ENCODE measurements at places on chromosomes 1 and 21.

DNA sequence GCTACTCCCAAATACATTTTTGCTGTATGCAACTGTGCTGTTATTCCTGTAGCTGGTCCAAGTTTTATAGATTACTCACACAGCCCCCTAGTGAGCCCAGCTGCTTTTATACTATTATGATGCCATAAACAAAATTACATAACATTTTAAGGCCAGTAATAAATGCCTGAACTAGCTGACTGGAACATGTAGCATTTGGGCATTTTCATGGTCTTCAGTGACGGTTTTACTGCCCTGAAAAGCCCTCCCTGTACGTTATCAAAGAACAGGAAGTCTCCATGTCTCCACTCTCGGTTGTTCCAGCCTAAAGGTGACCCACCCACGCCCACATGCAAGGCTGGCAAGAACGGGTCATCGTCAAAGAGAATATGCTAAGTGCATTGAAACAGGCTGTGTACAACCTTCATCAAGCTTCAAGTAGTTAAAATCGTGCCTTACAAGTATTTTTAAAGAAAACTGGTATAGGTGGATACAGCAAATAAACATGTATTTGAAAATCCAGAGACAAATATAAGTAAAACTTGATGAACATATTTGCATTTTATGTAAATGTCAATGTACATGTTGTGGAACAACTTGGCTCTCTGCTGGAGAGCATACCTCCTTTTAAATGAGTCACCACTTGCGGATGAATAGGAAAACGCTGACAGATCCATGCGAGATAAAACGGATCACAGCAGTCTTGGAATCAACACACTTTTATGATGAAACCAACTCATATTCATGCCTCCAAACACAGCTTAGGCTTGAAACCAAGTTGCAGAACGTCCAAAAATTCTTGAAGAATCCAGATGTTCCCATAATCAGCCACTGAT, 520.5 kb downstream of the SMYD3 start:
- peak; percentile 59 for DNase-seq

DNA sequence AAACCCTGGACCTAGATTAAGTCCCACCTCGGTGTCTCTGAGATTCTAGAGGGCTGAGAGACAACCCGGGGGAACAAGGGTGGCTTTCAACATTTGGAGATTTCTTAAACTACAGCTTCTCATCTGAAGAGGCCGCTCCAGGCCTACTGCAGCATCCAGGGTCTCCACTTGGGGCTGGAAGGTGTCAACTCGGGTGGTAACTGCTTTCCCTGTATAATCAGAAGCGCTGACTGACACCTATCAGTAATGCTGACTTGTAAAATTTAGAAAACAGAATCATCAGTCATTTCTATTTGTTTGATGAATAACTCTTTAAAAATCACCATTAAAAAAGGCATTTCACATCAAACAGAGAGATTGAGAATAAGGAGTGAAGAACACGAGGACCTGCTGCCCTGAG, 226.0 kb downstream of the PBX1 start:
- no peak for DNase-seq

DNA sequence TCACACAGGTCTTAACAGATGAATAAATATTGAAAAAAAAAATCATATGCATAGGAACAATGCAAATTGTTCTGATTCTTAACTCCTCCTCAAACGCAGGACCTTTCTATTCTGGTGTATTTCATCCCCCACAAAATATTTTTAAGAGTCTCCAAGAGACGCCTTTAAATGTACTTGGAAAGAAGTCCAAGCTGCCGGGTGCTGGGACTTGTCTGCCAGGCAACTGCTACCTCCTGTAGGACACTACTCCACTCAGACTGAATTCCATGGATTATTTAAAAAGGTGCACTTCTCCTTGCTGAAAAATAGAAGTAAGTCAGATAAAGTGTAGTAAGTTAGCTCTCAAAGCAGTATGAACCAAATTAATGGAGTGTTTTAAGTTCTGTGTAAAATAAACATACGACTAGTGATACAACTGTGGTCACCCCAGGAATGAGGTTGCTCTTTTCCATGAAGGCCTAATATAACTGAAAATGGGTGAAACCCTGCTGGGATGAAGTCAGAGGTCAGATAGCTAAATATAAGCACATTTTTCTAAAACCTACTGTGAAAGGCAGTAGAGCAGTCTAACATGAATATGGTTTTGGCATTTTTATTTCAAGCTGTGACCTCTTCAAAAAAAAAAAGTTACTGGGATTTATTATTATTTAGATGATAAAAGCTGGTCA, 189.2 kb upstream of the PBX1 start:
- DNase-seq, result no peak

- DNase-seq, result no peak
Observed at GRCh38 chr1:44421446-44421884, 16.4 kb downstream of the RNF220 start.

DNA sequence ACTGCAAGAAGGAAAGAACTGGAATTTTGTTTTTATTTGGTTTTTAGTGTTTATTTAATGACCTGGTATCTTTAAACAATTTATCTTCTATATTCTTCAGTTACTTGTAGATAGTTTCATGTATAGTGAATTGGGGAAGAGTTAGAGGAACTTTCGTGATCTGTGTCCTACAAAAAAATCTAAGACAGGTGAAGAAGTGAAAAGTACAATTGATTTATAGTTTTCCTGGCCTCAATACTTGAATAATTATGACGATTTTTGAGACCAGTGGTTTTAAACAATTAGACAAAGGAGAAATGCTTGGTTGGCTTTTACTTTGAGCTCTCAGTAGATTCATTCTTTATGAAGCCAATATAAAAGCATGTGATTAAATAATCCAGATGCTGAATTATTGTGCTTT, 7.5 kb downstream of the MIER1 start:
- no peak for DNase-seq

GRCh38 chr1:14113841-14114567, 414.0 kb downstream of the PRDM2 start:
- peak; percentile 78 for DNase-seq

GRCh38 chr1:182861994-182862393, 22.8 kb downstream of the DHX9 start:
- no peak for DNase-seq

- no peak for DNase-seq
Observed at GRCh38 chr1:228035844-228036243, 29.0 kb downstream of the WNT3A start.

DNA sequence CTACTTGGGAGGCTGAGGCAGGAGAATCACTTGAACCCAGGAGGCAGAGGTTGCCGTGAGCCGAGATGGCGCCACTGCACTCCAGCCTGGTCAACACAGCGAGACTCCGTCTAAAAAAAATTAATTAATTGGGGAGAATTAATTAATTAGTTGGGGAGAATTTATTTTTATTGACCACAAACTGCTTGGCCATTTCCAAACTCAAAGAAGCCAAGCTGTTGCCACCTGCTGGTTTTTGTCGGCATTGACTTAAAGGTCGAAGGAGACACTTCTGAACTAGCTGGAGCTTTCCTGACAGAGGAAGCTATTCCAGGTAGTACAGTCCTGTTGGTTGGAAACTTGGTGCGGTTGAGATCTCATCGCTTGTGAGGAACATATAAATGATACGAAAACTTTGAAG, 13.1 kb downstream of the MAP1LC3C start:
- DNase-seq, result peak; percentile 58

- no peak for DNase-seq
Observed at GRCh38 chr1:23278717-23279116, 61.4 kb upstream of the HTR1D start.

Data from hepatocyte (in vitro differentiated cells).